G401 (cell line): ENCODE measurements at places on chromosomes 4 and X. TPM values are rescaled to one million over a fixed set of nuclear protein-coding genes. Genes with fewer than 3 reads are reported as not detected.

KLHL4 gene
- total RNA-seq = not detected in 2 replicates

PAGE2 gene
- total RNA-seq = not detected in 2 replicates

SPANXD gene
- not detected in 2 replicates for total RNA-seq

- no peak for DNase-seq
These were observed 50.5 kb upstream of the RAB33B start for GRCh38 chr4:139403462-139403861.

GRCh38 chrX:107711521-107712181, 63.9 kb downstream of the TSC22D3 start:
- DNase-seq = no peak

DNA sequence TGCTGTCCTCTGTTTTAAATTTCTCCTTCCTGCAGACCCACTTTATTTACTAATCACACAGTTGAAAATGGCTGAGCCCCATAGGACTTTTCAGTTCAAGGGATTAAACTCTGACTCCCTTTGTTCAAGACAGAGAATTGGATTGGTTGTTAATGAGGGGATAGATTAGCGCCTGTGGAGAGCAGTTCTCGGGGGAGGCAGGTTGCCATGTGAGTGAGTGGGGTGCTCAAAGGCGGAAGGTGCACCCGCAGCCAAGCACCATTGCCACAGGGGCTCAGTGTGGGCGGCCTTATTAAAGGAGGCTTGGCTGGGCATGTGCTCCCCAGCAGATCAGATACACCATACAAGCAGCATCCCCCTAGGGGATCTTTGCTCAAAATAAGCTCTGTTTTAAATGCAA, 7.9 kb upstream of the CBR4 start:
- DNase-seq = no peak

GRCh38 chrX:8323356-8323755, 141.3 kb upstream of the VCX3B start:
- DNase-seq = no peak

- DNase-seq = no peak
These were observed 179.9 kb downstream of the AR start for GRCh38 chrX:67723580-67724351.

GRCh38 chr4:85486425-85487086, 11.6 kb downstream of the ARHGAP24 start:
- no peak for DNase-seq

GRCh38 chrX:13893826-13894225, 76.9 kb upstream of the GPM6B start:
- no peak for DNase-seq
